ENCODE measurements at places on chromosomes 13 and 19.

DNA sequence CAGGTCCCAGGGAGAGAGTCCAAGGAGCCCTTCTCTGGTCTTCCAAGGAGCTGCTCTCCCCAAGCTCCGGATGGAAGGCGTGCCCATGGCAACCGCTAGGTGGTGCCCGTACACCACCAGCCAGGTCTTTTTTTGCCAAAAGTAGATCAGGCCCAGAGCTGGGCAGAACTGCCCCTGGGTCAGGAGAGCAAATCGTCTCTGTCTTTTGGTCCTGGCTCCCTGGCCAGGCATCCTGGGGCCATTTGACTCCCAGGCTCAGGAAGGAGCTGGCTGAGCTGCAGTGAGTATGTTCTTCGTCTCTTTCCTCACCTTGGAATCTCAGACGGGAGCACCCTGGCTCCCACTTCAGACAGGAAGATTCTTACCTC is 24.6 kb upstream of the BCL3 start:
- peak; percentile 74 for DNase-seq

DNA sequence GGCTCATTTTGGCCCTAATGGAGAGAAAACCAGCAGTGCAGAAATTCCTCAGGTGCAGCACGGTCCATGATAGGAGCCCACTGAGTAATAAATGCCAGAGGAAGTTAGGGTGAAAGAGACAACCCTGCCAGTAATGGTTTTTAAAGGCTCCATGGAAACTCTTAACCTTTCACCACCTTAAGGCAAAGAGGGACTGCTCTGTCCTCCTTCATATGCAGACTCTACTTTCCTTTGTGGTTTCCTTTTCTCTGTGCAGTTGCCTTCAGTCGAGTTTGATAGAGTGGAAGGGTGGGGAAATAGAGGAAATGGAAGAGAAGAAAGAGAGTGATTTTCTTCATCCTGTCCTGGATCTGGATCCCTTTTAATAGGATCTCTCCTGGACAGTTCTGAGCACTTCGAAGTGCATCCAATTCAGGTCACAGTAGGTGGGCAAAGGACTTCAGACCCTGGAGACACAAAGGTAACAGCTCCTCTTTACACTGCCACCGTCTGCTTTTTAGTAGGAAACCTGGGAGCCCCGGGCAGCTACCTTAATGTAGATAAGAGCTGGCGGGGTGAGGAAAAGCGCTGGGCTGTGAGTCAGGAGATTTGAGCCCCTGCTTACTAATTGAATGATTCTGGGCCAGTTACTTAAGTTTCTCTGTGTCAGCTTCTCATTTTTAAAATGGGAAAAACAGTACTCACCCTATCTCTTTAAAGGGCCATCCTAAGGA is 294.8 kb downstream of the KCNRG start:
- DNase-seq = no peak

DNA sequence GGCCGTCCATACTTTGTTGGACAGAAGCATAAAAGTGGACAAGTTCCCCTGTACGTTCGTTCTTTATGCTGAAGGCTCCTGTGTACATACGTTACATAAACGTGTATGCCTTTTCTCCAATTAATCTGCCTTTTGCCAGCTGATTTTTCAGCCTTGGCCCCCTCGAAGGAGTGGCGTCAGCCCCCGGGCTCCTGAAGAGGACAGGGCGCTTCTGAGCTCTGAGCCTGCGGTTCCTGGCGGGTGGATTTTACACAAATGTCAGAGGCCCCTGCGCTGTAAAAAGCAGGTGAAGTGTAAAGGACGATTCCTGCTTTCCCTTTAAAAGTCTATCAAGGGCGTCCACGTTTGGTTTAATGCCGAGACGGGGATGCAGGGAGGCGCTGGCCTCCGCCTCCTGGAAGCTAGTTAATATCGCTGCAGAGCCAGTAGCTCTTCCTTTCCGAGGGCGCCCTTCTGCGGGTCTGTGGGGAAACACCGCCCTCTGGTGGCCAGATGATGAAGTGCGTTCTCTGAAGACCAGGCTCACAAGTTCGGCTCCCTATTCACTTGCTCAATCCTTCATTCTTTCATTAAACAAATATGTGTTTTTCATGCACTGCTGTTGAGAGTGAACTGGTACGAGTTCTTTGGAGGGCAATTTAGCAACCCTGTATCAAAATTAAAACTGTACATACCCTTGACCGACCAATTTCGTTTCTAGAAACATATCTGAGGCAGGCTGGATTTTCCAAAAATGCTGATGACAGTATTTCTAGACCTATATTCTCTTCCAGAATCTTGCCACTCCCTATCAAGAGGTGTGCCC is 62.0 kb downstream of the GPR12 start:
- DNase-seq = peak; percentile 73

GRCh38 chr19:14325134-14325533 is 56.1 kb upstream of the ADGRE5 start:
- DNase-seq = no peak

DNA sequence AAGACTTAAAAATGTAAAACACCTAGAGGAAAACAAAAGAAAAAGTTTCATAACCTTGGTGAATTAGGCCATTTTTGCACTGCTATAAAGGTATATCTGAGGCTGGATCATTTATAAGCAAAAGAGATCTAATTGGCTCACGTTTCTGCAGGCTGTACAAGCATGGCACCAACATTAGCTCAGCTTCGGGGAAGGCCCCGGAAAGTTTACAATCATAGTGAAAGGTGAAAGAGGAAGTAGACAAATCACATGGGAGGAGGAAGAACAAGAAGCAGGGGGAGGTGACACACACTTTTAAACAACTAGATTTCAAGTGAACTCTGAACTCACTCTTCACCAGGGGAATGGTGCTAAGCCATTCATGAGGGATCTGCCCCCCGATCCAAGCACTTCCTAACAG is 1358.5 kb upstream of the PCDH9 start:
- DNase-seq = no peak
